Renal cortex interstitium (tissue), 15 donors: ENCODE measurements at places on chromosomes 2 and 18.

DNA sequence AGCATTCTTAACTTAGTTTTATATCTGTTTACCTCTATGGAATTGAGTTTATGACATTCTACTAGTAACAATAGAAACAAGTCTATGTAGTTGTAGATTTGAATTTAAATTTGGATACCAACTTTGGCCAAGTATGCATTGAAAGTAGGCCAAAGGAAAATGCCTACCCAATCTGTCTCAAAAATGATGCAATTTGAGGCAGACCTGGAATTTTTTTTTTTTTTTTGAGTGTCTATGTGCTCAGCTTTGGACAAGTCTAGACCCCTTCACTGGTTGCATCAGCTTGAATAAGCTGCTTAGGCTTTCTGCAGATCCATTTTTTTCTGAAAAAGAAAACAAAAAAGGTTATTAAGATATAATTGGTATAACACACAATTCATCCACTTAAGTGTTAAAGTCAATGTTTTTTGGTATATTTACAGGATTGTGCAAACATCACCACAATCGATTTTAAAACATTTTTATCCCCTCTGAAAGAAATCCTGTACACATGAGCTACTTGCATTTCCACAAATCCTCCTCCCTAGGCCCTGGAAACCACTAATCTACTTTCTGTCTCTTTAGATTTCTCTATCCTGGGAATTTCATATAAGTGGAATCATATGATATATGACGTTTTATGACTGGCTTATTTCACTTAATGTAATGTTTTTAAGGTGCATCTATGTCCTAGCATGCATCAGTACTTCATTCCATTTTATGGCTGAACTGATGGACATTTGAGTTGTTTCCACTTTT is 185.1 kb upstream of the CCDC68 start:
- DNase-seq: no peak

GRCh38 chr2:239896075-239896474 is 129.1 kb downstream of the NDUFA10 start:
- no peak for DNase-seq

GRCh38 chr18:23365602-23366001 is 87.5 kb upstream of the RIOK3 start:
- no peak for DNase-seq

DNA sequence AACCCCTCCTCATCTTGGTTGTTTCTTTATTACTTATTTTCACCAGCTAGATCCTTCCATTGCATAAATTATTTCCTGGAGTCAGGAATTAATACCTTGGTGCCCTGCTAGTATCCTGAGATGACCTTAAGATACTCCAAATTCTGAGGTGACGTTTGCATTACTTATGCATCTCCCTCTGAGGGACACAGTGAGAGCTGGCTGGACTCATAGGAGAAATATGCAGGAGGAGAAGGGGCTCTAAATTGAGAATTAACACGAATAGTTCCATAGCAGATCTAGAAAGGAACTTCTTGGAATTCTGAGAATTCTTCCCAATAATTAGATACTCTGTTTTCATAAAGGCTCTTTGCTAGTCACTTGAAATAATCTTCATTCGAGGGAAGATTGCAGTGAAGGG is 310.6 kb upstream of the ZEB2 start:
- DNase-seq: no peak

DNA sequence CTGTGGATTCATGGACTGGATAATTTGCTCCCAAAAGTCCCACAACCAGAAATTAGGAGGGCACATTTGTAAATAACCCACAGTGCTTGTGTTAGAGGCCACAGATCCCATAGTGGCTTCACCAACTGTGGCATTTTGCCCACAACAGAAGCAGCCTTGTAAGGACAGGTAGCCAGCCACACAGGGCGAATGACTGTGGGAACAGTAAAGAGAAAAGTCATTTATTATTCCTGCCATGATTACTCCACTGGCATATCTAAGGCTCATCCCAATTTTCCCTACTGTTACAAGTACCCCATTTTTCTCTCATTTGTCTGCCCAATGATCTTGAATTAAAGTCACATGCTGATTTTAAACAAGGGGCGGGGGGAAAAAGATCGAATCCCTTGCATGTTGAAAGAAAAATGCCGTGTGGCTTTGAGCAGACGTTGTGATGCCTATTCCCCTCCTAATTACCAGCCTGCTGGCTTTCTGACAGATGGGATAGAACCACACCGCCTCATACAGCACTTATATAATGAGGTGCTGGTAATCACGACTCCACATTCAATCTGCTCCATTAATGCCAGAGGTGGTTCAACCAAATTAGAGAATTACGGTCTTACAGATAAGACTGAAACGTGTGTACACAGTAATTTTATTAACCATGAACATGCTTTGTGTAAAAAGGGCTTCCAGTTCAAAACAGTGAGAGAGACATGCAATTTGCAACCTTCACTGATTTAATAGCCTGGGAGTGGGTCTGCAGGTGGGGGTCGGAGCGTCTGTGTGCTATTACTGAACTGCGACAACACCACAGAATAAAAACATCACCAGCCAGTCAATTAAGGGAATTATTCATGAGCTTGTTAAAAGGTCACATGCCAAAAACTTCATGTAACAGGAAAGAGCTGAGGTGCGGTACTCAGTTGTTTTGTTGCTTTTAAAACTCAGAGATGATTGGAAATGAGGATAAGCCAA is 196.0 kb downstream of the TMEM163 start:
- no peak for DNase-seq

GRCh38 chr18:26809346-26809745 is 56.2 kb downstream of the AQP4 start:
- no peak for DNase-seq

DNA sequence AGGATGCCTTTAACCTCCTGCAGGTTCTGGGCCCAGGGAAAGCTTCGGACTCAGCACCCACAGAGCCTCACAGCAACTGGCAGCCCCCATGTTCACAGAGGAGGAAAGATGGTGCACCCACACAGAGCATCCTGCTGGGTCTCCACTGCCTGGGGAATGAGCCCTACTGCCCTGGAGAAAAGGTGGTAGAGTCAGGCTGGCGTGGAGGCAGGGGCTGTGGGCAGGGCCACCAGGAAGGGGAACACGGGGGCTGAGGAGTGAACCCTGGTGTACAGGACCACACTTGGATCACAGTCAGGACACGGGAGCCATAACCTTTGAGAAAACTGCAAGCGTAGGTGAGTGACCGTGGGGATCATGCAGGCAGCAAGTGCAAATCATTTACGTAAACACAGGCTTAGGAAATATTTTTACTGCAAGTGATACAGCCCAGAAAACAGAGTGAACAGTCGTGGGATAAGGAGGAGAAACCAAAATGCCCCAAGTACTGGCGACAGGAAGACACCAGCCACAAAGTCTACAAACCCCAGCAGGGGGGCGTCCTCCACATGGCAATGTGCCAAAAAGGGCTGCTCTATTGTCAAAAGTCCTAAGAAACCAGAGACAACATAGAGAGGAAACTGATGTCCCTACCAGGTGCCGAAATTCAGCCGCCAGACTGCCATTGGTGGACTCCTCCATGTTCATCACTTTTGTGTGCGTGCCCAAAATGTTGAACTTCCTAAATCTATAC is 27.6 kb downstream of the STAT1 start:
- DNase-seq: no peak

DNA sequence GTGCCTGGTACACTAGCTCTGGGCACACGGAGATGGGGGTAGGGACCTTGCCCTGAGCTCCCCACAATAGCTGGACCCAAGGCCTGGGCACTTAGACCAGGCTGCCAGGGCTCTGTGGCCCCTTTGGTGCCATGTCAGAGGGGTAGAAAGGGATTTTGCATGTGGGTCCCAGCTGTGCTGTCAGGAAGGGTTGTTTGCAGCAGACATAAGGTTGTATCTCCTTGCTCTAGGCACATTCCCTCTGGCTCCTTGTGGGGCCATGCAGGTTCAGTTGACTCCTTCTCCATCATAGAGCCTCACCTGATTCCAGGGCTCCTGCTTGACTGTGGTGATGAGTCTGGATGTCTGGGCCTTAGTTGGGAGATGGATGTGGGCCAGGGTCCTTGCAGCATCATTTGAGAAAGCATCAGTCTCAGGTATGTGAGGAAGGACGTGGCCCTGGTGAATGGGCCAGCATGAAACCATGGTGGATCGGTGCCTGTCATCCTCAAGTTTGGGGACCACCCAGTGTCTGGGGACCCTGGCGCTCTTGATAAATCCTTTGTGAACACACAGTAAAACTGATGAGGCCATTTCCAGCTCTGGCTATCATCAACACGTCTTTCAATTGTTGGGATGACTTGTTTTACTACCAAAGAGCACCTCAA is 461.9 kb upstream of the HS6ST1 start:
- DNase-seq: no peak
